ENCODE measurements at places on chromosomes 5 and 9.

DNA sequence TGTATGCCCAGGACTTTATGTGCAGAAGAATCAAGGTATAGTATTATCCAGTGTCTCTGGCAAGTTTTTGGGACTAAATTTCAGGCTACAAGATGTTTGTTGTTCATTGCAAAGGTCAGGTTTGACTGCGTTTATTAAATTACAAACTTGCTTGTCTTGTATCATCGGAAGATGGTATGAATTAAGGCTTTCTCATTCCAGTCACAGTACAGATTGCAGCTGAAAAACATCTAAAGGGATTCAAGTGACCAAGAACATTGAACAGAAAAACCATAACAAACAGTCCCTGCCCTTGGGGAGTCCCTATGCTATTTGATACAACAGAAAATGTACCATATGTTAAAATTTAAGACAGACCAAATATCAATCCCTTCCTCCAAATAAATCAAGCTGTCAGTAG, 244.7 kb upstream of the TNC start:
- no peak for DNase-seq

- peak; percentile 87 for DNase-seq
Measured at GRCh38 chr9:129776938-129777768, 24.3 kb upstream of the PTGES start.

- no peak for DNase-seq
Measured at GRCh38 chr5:62143268-62144229, 162.5 kb upstream of the KIF2A start.

- no peak for DNase-seq
Measured at GRCh38 chr5:101338226-101338625, 435.1 kb upstream of the ST8SIA4 start.

- no peak for DNase-seq
Measured at GRCh38 chr5:72474516-72474915, 32.7 kb downstream of the ZNF366 start.

- no peak for DNase-seq
Measured at GRCh38 chr5:63916786-63917185, 45.5 kb downstream of the HTR1A start.

- no peak for DNase-seq
Measured at GRCh38 chr5:76642390-76643040, 19.3 kb upstream of the F2RL2 start.

GRCh38 chr9:116951588-116952435, 264.7 kb downstream of the TRIM32 start:
- no peak for DNase-seq

DNA sequence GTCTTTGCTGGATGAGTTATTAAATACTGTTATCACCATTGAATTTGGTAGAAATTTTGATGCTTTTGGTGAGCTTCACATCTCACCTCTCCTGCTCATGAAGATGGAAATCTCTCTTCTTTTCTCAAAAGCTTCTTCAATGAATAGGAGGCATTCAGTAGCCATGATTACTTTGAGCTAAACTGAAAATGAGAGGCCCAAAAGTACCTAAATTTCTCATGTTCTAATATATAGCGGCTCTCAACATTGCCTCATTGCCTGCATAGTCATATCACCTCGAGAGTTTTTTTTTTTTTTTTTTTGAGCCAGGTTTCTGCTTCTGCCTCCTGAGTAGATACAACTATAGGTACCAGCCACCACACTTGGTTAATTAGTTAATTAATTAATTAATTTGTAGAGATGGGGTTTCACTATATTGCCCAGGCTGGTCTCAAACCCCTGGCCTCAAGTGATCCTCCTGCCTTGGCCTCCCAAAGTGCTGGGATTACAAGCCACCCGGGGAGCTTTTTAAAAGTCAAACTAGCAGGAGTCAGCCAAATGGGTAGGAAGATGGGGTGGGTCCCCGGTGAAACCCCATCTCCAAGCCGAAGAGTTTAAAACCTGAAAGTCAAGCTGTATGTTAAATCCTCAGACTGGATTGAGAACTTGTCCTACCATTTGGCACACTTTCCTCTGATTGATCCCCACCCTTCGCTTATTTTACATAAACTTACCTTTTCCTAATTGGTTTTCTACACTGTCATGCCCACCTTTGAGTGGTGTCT, 169.0 kb downstream of the DOCK2 start:
- DNase-seq = no peak

GRCh38 chr5:144207875-144208444, 37.3 kb downstream of the KCTD16 start:
- no peak for DNase-seq

DNA sequence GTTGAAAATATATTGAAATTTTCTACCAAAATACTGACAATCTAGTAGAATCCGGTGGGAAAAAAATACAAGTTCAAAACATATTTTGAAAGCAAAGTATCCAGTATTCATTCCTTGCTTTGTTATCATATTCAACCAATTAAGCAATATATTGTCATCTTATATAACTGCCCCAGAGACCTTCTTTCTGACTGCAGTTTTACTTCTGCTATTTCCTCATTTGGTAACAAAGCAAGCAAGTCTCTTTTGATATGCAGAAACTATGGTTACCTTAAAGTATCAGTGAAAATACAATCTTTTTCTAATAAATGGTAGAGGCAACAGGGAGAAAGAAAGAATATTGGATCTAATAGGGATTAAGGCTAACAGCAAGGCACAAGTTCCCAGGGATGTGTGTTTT, 663.7 kb upstream of the MEF2C start:
- no peak for DNase-seq

GRCh38 chr5:43485406-43485805, 1.7 kb upstream of the TMEM267 start:
- DNase-seq = peak; percentile 30

- no peak for DNase-seq
Measured at GRCh38 chr9:23769307-23769935, 56.6 kb downstream of the ELAVL2 start.

GRCh38 chr5:133845271-133845670, 123.2 kb downstream of the C5orf15 start:
- no peak for DNase-seq

DNA sequence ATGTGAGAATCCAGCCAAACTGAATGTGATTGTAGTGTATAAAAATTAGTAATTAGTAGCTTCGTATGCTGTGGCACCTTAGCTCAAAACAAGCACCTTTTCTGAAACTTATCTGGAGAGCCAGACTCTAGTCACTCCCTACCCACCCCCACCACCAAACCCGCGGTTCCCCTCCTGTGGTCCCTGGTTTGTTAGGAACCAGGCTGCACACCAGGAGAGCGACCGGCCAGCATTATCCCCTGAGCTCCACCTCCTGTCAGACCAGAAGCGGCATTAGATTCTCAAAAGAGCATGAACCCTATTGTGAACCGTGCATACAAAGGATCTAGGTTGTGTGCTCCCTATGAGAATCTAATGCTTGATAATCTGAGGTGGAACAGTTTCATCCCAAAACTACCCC, 498.6 kb downstream of the CHSY3 start:
- no peak for DNase-seq

GRCh38 chr9:105254226-105254625, 9.8 kb downstream of the SLC44A1 start:
- no peak for DNase-seq

DNA sequence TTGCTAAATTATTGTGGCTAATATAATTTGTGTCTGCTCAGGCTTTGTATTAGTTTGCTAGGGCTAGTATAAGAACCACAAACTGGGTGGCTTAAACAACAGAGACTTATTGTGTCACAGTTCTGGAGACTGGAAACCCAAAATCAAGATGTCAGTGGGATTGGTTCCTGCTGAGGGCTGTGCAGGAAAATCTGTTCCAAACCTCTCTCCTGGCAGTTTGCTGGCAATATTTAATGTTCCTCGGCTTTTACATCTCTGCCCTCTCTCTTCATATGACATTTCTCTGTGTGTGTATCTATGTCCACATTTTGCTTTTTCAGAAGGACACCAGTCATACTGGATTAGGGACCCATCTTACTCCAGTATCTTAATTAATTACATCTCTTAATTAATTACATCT, 498.8 kb upstream of the CD180 start:
- DNase-seq = no peak

DNA sequence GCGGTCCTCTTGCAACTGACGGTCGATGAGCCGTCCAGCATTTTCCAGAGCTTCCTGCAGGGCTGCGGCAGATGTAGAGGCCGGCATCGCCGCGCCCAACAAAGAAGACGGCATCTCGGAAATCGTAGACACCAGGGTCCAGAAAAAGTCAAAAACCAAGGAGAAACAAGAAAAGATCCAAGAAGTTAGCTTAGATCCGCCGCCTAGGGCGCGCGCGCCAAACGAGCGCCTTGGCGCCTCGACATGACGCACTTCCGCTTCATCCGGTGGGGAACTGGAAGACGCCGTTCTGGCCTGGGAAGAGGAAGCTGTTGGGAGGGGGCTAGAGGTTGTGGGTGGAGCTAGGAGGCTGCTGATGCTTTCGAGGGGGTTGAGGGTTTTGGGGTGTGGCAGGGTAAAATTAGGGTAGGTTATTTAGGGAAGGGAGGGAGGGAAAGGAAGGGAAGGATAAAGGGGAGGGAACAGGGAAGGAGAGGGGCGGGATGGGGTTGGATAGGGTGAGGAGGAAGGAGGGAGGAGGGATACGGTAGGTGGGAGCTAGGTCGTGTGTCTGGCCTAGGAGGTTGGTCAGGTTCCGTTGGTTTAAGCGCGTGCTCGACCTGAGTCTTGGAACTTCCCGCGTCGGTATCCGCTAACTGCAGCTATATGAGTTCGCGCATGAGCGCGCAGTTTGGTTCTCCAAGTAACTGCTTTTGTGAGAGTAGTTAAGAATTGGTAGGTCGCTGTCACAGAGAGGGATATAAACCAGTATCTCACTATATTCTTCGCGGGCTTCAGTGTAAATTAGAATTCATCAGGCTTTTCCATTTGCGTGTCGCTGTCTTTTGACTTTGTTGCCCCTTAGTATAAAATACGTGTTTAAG, at the start of gene NUP155:
TSS of gene NUP155 (minus strand) at position 243 of the 863 bp plus-strand sequence. CDS start at position 114, 129 bp downstream.
- DNase-seq = peak; percentile 95

DNA sequence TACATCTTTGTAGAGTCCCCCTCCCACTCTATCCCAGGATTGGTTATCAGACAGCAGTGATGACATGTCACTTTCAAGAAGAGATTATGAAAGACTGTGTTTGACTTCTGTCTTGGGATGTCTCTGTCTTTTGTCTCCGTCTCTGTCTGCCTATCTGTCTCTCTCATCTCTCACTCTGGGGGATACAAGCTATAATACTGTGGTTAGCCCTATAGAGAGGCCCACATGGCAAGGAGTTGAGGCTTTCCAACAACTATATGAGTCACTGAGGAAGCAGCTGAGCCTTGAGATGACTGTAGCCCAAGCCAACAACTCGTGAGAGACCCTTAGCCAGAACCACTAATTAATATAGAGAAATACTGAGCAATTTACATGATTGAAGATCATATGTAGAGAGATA, 284.8 kb downstream of the PDE4D start:
- peak; percentile 28 for DNase-seq

DNA sequence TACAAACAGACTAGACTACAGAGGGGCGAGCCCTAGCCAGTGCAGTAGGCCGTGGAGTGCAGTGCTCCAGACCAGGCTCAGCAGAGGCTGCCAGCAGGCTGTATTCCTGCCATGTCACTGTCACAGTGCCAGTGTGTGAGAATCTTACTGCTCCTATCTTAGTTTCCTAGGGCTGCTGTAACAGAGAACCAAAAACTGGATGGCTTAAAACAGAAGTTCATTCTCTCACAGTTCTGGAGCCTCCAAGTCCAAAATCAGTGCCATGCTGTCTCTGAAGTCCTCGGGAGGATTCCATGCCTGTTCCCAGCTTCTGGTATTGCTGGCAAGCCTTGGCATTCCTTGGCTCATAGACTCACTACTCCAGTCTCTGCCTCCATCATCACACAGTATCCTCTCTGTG, 75.0 kb upstream of the SAP30L start:
- no peak for DNase-seq

GRCh38 chr5:11619339-11620024, 284.8 kb downstream of the CTNND2 start:
- no peak for DNase-seq

GRCh38 chr9:76886318-76886717, 19.6 kb downstream of the PRUNE2 start:
- DNase-seq = no peak

- no peak for DNase-seq
Measured at GRCh38 chr5:102850503-102850902, 95.4 kb downstream of the PAM start.

DNA sequence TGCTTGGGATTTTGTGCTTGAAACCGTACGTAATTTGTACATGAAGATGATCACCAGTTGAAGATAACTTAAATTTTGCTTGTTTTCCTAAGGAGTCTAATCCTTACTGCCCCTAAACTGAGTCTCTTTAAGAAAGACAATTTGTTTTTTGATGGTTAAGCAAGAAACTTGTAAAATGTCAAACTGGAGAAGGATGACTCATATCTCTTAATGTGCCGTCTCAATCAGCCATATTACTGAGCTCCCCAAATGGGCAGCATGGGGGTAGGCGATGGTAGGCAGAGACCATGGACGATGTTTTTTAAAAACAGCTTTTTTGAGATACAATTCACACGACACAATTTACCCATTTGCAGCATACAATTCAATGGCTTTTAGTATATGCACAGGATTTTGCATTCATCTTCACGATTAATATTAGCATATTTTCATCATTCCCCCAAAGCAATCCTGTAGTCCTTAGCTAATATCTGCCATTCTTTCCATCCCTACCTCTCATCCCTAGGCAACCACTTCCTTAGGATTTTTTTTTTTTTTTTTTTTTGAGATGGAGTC, 14.3 kb downstream of the ARHGAP26 start:
- DNase-seq = no peak

DNA sequence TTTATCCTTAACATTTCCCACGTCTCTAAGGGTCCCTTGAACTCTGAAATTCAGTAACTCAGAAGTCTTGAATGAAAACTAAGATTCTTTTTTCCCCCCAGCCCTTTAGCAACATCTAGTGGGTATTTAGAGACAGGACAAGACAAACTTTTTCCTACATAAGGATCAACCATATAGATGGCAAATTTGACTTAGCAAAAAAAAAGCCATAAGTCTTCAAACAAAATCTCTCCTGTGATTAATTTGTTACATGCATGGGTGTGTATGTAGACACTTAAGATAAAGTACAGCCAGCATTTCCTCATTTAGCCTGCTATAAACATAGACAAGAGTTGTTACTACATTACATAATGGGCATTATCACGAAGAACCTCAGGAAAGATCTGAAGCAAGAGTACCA, 29.1 kb upstream of the ANKRD31 start:
- DNase-seq = no peak

DNA sequence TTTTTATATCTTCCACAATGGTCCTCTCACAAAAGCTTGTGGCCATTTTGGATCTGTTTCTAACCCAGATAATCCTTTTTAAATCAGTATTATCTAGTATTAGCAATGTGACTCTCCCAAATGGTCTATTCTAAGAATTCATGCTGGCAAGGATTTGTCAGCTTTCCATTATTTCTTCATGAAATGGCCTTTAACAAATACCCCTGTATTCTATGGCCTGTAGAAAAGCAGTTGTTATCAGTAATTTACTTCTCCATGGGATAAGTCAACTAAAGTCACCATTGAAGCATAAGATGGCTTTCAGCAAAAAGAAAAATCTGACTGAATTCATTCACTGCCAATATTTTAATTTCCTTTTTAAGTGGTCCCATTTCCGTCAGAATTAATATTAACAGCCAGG, 346.4 kb upstream of the FAM174A start:
- no peak for DNase-seq

- DNase-seq = no peak
Measured at GRCh38 chr5:114391321-114391720, 29.5 kb downstream of the KCNN2 start.

Data from activated CD4-positive, alpha-beta T cell treated with anti-CD3 and anti-CD28 coated beads for 36 hours (primary cell).